CD4-positive, alpha-beta T cell treated with Interleukin-6 for 4 hours (primary cell): ENCODE measurements at places on chromosomes 2 and 18.
A peak's percentile ranks its signal among the peaks of the same experiment; 100 is the strongest.

DNA sequence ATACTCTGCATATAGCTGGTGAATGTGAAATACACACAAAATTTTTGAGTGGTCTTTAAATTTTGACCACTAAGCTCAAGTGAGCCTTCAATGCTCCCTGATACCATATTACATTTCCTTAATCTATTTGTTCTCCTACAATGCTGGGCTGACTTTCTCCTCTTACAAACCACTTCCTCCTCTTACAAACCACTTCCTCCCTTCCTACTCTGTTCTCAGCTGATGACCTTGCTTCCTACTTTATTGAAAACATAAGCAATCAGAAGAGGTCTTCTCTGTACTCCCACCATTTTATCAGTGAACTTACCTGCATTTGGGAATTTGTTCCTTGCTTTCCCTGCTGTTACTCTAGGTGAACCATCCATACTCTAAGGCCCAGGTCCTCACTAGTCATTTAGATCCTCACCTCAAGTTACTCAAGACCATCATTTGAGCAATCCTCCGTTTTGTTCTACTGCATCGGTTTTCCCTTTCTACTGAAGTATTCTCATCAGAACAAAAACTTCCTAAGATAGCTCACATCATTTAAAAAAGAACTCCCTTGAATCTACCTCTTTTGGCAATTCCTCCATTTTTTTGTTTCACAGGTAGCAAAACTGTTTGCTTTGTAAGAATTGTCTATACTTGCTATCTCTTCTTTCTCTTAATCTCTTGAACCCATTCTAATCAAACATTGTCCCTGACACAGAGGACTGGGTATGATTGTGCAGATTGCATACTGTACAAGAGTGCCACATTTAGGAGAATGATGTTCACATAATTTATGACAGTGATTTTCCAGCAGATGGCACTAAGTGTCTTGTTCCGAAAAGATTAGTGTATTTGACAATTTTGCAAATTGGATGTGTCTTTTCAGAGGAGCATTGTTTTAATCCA lies 96.5 kb downstream of the EPB41L5 start:
- no peak for DNase-seq

GRCh38 chr2:226405465-226405864 lies 394.2 kb downstream of the IRS1 start:
- DNase-seq, result no peak

DNA sequence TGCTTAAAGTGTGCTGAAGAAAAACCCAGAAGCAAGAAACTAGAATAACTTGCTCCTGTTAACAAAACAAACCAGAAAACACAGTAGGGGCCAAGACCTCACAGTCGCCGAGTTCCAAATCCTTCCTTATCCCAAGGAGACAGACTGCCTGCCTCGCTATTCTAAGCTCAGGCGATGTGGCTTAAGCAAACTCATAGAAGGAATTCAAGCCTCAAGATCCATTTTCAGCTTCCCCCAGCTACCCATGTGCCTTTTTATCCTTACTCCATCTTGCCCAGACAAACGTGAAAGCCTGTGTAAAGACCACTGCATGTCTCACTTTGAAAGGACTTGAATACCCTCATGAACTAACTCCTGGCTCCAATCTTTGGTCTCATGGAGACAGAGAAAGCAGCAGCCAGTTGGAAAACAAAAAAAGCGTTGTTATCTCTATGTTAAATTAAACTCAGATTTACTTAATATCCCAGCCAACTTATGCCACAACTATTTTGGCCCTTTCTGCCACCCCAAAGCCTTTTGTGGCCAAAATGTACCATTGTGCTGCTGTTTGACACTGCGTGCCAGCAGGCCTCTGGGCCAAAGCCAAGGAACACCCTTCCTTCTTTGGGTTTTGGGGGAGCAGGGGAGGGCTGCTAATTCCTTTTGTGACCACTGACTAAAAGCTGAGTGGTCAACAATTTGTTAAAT lies 123.2 kb upstream of the FZD5 start:
- DNase-seq, result no peak

DNA sequence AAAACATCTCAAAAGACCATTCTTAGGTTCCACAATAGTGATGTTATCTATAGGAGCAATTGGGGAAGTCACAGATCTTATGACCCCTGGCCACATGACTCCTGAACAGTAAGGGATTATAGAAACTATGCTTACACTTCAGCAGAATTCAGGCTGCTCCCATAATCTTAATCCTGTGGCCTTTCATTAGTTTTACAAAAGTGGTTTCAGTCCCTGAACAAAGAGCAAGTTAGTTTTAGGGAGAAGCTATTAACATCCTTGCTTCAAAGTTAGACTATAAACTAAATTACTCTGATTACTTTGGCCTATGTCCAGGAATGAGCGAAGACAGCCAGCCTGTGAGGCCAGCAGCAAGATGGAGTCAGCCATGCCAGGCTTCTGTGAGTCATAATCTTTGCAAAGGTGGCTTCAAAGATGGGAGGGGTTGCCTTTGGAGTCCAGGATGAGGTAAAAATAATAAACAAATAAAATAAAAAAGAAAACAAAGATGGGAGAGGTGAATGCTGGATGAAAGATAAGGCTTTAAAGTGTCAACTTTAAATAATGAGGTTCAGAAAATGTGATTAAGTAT lies 168.7 kb upstream of the NDUFV2 start:
- no peak for DNase-seq

GRCh38 chr18:34694591-34695165 lies 15.4 kb upstream of the DTNA start:
- DNase-seq, result no peak

GRCh38 chr2:197130318-197130717 lies 180.3 kb downstream of the ANKRD44 start:
- DNase-seq, result peak; percentile 35

GRCh38 chr2:172207911-172208310 lies 105.2 kb upstream of the DLX2 start:
- no peak for DNase-seq

DNA sequence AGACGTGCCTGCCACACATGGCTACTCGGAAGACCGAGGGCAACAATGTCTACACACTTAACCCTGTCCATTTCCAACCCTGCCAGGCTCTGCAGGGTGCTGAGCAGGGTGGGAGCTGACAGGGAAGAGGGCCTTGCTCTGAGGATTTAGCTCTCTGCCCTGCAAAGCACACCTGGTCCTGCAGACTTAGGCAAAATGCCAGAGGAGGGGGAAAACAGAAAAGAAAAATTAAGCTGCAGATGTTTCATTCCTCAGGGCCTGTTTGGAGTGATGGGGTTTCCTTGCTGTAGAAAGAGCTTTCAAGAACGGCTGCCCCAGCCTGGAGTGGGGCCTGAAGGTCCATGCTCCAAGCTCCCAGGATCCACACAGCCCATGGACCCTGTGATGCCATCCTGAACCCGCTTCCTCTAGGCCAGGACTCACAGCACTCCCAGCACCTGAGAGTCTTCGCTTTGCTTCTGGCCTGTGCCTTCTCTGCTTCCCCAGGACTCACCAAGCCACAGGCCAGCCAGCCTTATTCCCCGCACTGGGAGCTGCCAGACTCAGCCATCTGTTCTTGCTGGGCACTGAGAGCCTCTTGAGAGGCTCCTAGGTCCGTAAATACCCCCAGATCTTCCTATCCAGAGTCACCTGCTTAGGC lies 9.1 kb upstream of the TEX51 start:
- no peak for DNase-seq

DNA sequence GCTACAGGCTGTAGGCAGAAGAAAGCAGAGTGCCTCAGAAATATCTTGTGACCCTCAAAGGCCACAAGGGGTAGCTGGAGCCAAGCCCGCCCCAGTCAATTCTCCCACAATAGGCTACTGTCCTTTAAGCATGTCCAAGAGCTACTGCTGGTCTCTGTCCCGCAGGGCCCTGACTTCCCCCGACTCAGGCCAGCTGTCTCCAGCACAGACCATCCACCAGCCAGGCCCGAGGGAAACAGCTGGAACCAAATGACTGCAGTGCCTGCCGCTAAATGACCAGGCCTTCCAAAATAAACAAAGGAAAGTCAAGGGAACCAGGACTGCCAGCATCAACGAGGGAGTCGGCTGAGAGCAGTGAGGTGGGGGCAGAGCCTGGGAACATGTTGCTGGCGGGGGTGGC lies 36.7 kb downstream of the MCFD2 start:
- no peak for DNase-seq

GRCh38 chr2:37809525-37809924 lies 115.6 kb upstream of the RMDN2 start:
- DNase-seq, result peak; percentile 34

DNA sequence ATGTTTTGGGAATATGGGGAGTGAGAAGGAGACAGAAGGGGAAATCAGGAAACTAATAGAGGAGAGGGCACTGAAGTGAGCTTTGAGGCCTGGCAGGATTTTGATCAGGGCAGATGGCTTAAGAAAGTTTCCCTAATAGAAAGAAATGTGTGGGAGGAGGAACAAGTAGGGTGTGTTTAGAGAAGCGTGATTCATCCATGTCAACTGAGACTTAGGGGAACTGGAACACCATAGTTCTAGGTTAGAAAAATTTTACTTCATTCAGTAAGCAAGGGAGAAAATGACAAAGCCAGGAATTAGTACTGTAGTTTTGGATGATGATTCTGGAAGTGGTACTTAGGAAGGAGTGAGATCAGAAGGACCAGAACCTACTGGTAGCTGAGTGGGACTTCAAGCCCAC lies 296.0 kb downstream of the PLCL1 start:
- DNase-seq, result no peak

- no peak for DNase-seq
Observed at GRCh38 chr2:241071677-241072111, 30.4 kb downstream of the MTERF4 start.

- DNase-seq, result no peak
Observed at GRCh38 chr2:54429811-54430551, 26.1 kb upstream of the SPTBN1 start.

DNA sequence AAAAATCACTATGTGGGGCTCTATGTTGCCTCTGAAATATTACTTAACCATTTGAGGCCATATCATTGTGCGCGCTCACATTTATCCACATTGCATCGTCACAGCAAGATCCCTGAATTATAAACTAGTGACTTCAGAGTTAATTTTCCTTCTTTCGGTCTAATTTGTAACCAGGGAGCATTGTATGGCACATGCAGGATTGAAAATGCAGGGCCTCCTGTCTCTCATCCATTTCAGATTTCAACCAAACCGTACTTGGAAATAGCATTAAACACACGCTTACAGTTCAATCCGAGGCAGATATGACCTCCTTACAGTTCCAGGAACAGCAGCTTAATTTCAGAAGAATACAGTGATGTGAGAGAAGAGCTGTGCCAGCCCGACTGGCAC lies 532 bp downstream of the MYOM1 start:
- no peak for DNase-seq

- DNase-seq, result no peak
Observed at GRCh38 chr2:209629597-209629996, 142.0 kb upstream of the UNC80 start.

- no peak for DNase-seq
Observed at GRCh38 chr2:105864262-105864661, 119.5 kb downstream of the NCK2 start.
